Heart right ventricle (tissue), 16 donors: ENCODE measurements at places on chromosomes 16 and 17.

GRCh38 chr17:38617967-38618760, 12.4 kb upstream of the SRCIN1 start:
- DNase-seq = no peak

GRCh38 chr17:17295141-17295540, 8.0 kb upstream of the NT5M start:
- no peak for DNase-seq

DNA sequence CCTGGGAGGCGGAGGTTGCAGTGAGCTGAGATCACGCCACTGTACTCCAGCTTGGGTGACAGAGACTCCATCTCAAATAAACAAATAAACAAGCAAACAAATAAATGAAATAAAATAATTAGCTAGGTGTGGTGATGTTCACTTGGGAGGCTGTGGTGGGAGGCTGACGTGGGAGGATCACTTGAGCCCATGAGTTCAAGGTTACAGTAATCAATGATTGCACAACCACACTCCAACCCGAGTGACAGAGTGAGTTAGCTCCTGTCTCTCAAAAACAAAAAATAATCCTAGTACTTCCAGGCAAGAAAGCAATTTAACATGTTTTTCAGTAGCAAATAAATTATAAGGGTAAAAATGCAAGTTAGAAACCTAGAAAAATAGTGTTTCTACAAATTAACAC, 26.4 kb downstream of the CFDP1 start:
- DNase-seq = no peak

DNA sequence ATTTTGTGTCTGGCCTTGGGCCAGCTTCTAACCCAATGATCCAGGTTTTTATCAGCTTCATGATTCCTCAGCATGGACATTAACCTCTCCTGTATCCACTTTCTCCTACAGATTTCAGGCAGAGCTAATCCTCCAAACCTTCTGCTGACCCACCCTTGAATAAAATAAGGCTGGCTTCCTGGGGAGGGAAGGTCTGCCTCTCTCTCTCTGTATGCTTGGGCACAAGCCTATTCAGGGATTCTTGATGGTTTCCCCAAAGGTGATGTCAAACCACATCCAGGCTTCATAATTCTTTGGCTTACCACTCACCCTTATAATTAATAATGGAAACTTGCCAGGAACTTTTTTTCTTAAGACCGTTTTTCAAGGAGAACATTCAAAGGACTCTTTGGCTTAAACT, 240.1 kb downstream of the UTP18 start:
- DNase-seq = no peak

GRCh38 chr17:61305024-61305423, 94.6 kb upstream of the TBX2 start:
- no peak for DNase-seq

- no peak for DNase-seq
These were observed 61.0 kb upstream of the CHMP6 start for GRCh38 chr17:80930335-80931279.

GRCh38 chr16:1818204-1818872, 8.3 kb downstream of the HAGH start:
- DNase-seq = no peak

- DNase-seq = no peak
These were observed 5.6 kb downstream of the SLC38A8 start for GRCh38 chr16:84036982-84037425.

- no peak for DNase-seq
These were observed 16.5 kb downstream of the PHKB start for GRCh38 chr16:47477679-47478078.

DNA sequence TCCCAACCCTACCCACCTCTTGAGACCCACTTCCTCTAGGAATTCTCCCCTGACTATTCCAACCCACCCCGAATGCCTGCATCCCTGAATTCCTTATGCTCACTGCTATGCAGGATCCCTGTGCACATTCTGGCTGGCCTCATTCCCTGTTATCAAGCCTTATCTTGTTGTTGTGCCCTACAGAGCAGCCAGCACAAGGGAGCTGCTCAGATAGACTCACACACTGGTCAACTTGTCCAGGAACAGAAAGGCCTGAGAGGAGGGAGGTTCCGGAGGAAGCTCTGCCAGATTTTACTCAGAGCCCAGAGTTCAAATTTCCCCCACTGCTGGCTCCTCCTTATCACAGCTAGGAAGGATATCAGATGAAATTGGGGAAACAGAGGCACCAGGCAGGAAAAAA, 24.8 kb upstream of the MYO18A start:
- no peak for DNase-seq

DNA sequence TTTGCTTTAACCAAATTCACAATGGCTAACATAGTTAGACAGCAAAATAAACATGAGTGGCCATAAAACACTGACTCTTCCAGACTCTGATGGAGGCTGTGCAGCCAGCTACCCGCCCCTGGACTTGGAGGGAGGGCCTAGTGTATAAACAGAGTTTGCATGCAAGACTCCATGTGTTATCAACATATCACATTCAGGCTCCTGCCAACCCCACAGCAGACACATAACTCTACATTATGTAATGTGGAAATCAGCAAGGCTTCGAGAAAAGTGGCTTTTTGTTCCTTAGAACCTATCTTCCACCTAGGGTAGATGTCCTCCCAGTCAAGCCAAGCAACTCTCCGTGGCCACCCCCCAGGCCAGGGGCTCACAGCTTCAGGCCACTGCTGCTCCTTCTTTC, 19.3 kb upstream of the SOX9 start:
- no peak for DNase-seq
